ENCODE measurements at places on chromosomes 13 and 19. TPM values are rescaled to one million over a fixed set of nuclear protein-coding genes. Genes with fewer than 3 reads are reported as not detected.

ZNF628 gene
- 2.1 TPM for polyA plus RNA-seq

GPR4 gene
- polyA plus RNA-seq: 5.1 TPM

SLC27A5 gene
- 6.8 TPM for polyA plus RNA-seq

ATXN8OS gene
- not detected for polyA plus RNA-seq

CNFN gene
- 0.52 TPM for polyA plus RNA-seq

DACT3 gene
- 23.7 TPM for polyA plus RNA-seq

NLRP11 gene
- 0.19 TPM for polyA plus RNA-seq

IL4I1 gene
- 3.4 TPM for polyA plus RNA-seq

LCP1 gene
- polyA plus RNA-seq: 18.3 TPM

PALM3 gene
- 16.4 TPM for polyA plus RNA-seq

ZNF90 gene
- 6.7 TPM for polyA plus RNA-seq

DNA sequence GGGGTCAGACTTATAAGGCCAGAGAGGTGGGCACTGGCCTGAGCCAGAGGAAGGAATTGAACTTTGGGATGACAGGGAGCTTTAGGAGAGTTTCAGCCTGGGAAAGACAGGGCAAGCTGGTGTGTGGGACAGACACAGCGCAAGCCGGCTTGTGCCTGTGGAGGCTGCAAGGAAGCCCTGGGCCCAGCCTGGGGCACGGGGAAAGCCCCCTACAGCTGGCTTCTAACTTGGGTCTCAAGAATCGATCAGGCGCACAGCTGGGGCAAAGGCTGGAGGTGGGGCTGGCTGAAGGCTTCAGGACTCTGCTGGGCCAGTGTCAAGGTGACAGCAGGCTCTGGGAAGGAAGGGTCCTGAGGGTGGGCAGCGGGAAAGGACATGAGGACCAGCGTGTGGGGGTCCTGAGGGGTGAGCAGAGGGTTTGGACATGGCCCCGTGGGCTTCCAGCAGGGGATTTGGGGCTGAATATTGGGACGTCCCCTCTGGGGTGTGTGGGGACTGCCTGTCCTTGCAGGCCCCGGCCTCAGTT is 3.0 kb downstream of the PTOV1 start:
- no peak for DNase-seq

DNA sequence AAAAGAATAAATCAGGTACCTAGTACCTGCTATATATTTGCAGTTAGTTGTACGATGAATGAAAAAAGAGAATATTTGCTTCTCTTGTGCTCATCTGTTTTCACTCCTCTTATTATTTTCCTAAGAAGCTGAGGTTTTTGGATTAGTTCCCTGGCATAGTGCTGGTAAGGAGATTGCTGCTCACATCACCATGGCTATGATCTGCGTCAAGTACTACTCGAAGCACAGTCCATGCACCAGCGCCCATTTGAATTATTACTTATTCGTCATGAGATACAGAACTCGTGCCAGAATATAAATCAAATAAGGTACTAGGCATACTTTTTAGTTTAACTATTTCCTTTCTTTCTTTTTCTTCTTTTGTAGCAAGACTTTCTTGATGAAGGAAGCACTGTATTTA is 7.1 kb downstream of the SERTM1 start:
- no peak for DNase-seq

- DNase-seq: no peak
Observed at GRCh38 chr19:19385896-19386869, 19.3 kb upstream of the GATAD2A start.

DNA sequence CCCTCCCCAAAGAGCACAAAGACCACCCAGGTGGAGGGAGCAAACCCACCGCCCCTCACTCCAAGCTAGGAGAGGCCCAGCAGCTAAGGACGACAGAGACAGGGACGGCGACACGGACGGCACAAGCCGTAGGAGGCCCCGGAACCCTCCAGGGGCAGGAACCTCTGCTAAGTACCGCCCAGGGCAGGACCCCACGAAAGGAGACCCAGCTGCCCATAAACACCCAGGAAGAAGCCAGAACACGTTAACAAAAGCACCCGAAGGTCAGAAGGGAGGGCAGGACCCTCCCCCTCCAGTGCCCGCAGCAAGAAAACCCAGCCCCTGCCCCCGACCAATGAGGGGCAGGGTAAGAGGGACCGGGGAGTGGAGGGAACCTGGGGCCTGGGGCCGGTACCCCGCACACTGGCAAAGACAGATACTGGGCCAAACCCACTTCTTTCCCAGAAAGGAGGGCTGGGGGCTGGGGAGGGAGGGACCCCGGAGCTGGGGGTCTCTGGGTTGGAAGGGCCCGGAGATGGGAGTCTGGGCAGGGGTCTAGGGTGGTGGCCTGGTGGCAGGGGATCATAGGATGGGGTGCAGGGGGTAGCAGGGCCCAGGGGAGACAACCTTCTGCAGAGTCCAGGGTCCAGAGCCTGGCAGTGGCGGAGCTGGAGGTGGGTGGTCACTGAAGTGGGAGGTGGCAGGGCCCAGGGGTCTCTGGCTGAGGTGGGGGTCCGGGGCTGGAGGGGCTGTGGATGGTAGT is 2.4 kb downstream of the BTBD2 start:
- no peak for DNase-seq

GRCh38 chr13:75801388-75801945 is 165.3 kb downstream of the LMO7 start:
- no peak for DNase-seq

DNA sequence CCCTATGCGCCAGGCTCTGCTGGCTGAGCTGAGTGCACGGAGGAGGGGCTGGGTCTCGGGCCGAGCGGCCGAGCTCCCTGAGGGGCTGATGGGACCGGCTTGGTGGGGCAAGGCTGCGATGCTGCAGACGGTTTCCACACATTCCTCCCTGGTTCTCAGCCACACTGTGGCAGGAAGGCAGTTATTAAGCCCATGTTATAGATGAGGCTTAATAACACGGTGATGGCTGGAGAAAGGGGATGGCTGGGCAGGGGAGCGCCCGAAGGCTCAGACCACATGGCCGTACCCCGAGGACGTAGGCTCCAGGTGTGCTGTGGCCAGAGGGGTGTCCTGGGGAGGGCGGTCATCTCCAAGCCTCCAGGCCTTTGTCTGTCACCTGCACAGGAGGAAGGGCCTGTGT is 58.6 kb downstream of the MCF2L start:
- DNase-seq: no peak

DNA sequence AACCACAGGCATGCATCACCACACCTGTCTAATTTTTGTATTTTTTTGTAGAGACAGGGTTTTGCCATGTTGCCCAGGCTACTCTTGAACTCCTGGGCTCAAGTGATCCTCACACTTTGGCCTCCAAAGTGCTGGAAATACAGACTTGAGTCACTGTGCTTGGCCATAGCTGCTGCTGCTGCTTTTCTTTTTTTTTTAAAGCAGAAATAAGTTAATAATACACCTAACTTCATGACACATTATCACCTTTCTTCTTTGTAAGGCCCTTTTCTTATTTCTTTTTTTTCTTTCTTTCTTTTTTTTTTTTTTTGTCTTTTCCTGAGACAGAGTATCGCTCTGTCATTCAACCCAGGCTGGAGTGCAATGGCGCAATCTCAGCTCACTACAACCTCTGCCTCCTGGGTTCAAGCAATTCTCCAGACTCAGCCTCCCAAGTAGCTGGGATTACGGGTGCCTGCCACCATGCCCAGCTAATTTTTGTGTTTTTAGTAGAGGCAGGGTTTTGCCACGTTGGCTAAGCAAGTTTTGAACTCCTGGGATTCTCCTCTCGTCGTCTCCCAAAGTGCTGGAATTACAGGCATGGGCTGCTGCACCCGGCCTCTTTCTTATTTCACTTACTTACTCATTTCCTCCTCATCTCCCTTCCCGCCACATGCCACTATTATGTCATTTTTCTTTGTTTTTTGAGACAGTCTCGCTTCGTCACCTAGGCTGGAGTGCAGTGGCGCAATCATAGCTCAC is 8.7 kb downstream of the SHKBP1 start:
- DNase-seq: no peak

GRCh38 chr19:13299838-13300237 is 149.6 kb downstream of the IER2 start:
- DNase-seq: no peak

DNA sequence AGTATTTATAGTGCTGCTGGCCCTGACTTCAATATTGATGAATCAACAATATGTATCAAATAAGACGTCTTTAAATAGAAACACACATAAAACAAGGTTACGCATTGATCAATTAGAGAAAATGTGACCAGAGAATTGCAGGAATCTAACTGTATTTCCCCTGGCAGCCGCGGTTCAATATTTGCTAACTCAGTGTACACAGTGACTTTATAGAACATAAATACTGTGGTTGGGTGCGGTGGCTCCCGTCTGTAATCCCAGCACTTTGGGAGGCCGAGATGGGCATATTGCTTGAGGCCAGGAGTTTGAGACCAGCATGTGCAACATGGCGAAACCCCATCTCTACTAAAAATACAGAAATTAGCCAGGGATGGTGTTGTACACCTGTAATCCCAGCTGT is 22.8 kb upstream of the UPF3A start:
- no peak for DNase-seq

- DNase-seq: no peak
Observed at GRCh38 chr13:31591642-31592233, 147.6 kb upstream of the RXFP2 start.

DNA sequence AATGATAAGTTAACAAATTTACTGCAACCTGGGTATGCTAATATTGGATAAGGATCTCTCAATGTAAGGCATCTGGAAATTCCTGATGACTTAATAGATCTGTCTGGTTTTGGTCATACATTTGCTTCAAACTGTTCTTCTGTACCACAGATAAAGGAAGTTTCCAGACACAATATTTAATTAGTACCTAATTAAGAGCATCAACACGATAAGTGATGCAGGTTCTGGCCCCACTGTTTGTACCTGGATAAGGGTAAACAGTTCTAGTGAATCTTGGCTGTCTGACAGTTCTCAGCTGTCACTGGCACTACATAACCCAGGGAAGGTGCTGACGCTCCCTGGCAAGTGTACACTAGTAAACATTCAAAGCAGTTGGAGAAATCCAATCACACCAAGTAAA is 165.6 kb downstream of the MZT1 start:
- no peak for DNase-seq

GRCh38 chr13:40087091-40088002 is 431.9 kb downstream of the COG6 start:
- no peak for DNase-seq

GRCh38 chr13:21020581-21020980 is 40.8 kb downstream of the LATS2 start:
- DNase-seq: no peak

- DNase-seq: no peak
Observed at GRCh38 chr19:32296694-32297093, 48.7 kb upstream of the ZNF507 start.

DNA sequence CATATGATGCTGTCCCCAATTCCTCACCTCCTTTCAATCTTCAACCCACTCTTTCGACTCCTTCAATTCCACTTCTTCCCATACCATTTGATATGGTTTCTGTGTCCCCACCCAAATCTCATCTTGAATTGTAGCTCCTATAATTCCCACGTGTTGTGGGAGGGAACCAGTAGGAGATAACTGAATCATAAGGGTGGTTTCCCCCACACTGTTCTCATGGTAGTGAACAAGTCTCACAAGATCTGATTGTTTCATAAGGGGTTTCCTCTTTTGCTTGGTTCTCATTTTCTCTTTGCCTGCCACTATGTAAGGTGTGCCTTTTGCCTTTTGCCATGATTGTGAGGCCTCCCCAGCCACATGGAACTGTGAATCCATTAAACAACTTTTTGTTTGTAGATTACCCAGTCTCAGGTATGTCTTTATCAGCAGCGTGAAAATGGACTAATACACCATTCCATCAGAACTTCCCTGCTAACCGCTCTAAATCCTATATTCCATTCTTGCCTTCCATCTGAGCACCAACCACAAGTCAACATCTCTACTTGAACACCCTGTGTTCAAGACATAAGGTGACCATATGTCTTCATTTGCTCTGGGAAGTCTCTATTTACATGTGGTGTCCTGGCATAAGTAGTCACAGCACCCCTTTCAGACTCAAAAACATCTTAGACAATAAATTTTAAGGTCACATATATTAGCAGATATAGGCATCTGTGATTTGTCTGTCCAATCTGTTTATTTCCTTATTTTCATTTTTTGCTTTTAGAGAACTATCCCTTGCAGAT is 122.9 kb downstream of the TSHZ3 start:
- no peak for DNase-seq

DNA sequence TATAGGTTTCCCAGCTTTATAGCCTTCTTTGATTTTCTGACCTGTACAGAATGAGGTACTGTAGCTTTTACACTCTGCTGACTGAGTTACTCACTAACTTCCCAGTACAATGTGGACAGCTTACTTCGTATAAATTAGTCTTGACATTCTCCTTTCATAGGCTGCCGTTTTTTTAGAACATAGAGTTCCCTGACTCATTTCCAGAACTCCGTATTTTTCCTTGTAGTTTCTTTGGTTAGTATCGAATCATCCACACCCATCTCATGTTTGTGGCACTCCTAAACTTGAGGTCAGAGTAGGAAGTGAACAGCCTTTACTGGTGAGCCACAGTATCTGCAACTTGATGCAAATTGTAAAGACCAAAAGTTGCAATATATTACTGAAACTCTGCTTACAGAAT is 303.9 kb downstream of the SLITRK5 start:
- DNase-seq: no peak

DNA sequence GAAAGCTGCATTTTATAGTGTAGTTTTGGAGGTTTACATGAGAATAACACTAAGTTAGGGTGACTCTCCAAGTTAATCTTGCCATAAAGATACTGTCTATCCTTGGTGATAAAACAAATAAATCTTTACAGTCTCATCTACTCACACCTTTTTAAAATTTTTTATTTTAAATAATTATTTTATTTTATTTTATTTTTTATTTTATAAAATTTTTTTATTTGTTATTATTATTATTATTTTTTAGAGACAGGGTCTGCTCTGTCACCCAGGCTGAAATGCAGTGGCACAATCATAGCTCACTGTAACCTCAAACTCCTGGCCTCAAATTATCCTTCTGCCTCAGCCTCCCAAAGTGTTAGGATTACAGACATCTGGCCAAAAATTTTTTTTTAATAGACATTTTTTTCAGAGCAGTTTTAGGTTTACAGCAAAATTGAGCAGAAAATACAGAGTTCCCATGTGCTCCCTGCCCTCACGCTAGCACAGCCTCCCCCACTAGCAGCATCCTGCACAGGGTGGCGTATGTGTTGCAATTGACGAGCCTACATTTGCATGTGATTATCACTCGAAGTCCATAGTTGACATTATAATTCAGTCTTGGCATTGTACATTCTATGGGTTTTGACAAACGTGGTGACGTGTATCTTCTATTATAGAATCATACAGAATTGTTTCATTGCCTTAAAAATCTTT is 41.0 kb downstream of the RASL11A start:
- DNase-seq: no peak

Measured in left renal pelvis (tissue), 4 donors.